ENCODE measurements at places on chromosomes 12 and 14.
A peak's percentile ranks its signal among the peaks of the same experiment; 100 is the strongest.

GRCh38 chr14:98219638-98220037, 1052.4 kb downstream of the BCL11B start:
- DNase-seq: no peak

- DNase-seq: no peak
Observed at GRCh38 chr12:76533331-76533730, 26.2 kb downstream of the OSBPL8 start.

GRCh38 chr12:85963326-85963725, 89.2 kb downstream of the NTS start:
- DNase-seq: no peak

DNA sequence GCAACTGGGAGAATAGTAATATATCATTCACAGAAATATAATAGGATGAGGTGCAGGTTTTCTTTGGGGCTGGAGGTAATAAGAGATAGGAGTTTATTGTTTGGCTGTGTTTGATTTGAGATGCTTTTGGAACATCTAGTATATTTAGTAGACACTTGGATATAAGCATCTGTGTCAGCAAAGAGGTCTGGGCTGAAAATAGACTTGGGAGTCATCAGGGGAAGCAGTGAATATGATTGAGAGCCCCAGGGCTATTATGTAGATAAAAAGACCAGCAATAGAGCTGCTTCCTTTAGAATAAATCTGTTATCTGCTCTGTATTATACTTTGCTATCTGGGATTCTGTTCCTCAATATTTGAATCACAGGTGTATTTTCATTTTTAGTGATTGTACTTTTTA, 36.6 kb downstream of the SPATA7 start:
- DNase-seq: no peak

DNA sequence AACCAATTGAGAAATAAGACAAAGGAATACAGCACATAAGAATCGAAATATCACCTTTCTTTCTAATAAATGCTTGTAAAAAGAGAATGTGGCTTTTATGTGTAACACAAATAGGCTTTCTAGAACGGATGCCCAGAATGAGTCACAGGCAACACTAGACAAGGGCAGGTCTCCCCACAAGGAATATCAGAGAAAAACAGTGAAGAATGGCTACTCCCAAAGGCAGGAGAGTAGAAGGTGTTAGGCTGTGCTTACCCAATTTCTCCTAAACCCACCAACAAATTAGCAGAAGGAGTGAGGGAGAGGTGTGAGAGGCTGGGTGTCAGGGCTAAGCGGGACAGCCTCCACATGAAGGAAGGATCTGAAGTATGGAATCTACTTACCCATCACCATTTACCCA, 55.2 kb downstream of the GALNT4 start:
- peak; percentile 49 for DNase-seq

GRCh38 chr12:71524626-71525025, 85.0 kb downstream of the LGR5 start:
- no peak for DNase-seq

DNA sequence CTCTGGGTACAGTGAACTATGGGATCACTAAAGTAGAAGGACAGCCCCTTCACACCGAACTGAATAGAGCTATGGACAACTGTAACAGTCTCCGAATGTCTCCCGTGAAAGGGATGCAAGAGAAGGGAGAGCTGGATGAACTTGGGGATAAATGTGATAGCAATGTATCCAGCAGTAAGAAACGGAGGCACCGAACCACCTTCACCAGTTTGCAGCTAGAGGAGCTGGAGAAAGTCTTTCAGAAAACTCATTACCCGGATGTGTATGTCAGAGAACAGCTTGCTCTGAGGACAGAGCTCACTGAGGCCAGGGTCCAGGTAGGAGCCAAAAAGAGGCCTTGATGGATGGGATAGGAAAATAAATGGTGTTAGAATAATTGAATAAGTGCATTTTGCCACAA, 3.5 kb downstream of the ALX1 start:
- DNase-seq: no peak

DNA sequence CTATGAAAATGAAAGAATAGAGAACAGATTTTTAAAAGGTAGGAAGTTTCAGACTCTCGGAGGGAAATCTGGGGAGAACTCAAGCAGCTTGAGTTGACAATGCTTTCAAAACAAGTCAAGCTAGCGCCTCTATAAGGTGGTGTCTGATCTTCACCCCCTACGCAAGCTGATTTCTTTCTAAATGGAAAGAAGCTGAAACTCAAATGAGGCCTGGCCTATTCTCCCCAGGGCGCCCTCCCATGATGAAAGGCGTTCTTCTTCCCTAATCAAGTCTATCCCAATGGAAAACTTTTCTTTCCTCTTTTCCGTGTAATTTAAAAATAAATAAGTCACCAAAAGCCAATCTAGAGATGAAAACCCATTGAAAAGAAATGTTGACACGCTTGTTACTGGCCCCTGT, 20.6 kb downstream of the PTHLH start:
- DNase-seq: no peak

- peak; percentile 83 for DNase-seq
Observed at GRCh38 chr14:103155010-103155409, 31.7 kb downstream of the TNFAIP2 start.

GRCh38 chr14:61733972-61734371, 28.2 kb upstream of the SNAPC1 start:
- no peak for DNase-seq

DNA sequence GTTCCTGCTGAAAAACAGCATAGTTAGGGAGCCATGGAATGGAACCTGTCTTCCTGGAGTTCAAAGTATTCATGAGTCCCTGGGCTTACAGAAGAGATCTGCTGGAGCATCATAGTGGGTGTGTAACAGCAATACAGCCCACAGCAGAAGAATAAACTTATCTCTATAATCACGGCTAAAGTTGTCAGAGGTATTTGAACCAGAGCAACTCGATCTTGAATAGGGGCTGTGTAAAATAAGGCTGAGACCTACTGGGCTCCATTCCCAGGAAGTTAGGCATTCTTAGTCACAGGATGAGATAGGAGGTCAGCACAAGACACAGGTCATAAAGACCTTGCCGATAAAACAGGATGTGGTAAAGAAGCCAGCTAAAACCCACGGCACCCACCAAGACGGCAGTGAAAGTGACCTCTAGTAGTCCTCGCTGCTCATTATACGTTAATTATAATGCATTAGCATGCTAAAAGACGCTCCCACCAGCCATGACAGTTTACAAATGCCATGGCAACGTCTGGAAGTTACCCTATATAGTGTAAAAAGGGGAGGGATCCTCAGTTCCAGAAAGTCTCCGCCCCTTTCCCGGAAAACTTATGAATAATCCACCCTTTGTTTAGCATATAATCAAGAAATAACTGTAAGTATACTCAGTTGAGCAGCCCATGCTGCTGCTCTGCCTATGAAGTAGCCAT, 223.4 kb downstream of the PCNX1 start:
- peak; percentile 85 for DNase-seq
